ENCODE measurements at places on chromosomes 5 and 9.

DNA sequence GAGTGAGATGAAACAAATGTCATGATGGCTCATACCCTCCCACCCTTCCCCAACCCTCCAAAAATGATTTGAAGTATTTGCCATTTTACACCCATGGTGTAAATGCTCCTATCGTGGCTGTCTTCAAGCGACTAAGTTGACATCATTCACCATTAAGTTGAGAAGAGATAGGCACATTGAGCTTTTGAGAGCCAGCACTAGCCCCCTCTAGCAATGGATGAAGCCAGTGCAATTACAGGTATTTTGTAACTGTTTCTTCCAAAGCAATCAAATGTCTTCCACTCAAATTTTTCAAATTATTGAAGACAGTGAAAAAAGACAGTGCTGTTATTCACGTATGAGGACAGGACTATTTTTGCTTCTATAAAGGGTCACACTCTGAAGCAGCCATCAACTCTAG is 371.5 kb upstream of the KLF4 start:
- DNase-seq = no peak

- no peak for DNase-seq
Measured at GRCh38 chr5:171762021-171762608, 23.5 kb upstream of the SMIM23 start.

GRCh38 chr9:130711469-130711868 is 17.9 kb downstream of the EXOSC2 start:
- DNase-seq = no peak

DNA sequence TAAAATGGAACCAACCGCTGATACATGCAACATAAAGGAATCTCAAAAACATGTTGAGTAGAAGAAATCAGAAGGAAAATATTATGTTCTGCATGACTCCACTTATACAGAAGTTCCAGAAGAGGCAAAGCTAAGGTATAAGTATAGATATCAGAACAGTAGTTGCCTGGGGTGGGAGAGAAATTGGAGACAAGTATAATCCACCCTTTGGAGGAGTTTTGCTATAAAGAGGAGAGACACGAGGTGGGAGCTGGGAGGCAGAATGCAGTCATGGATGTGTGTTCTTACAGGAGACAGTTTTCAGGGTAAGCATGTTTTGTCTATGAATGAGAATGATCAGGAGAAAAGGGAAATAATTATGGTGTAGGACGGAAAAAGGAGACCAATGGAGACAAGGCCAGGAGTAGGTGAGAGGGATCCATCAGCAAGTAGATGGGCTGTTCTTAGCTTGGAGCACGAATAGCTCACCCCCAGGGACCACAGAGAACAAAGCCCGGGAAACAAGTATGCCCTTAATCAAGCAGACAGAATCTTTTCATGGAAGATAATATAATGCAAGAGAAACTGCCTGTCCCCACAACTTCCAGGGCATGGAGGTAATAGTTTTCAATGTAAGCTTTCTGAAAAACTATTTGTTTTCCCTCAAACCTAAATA is 72.2 kb downstream of the MED27 start:
- DNase-seq = no peak

- DNase-seq = no peak
Measured at GRCh38 chr5:171024084-171024483, 162.3 kb downstream of the RANBP17 start.

DNA sequence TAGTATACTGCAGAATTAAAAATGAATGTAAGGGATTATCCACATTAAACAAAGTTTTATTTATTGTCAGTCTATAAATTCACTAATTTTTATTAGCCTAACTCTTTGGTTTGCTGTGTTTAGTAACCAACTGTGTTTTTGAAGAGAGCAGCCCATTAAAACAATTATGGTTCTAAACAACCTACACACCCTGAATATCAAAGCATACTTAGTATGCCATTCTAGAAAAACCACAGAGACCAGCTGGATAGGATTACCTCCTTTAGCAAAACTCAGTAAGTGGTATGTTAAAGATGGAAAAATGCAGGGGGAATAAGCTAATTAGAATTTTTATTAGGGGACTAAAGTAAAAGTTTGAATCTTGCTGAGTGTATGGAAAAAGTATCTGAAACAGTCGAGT is 1981.7 kb upstream of the NUDT12 start:
- no peak for DNase-seq

DNA sequence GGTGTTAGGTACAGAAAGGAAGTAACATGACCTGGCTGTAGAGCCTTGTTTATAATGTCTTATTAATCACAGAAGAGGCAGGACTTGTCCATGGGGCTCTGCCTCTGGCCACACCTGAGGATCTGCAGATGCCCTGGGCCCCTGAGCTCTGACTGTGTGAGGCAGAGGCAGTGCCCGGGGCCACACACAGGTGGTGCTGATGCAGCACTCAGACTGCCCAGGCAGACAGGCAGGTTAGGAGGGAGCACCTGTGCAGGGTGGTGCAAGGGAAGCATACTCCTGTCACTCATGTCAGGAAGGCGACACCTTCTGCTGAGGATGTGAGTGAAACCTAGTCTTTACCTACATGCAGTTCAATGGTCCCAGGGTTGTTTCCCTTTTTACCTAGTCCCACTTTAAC is 88.7 kb downstream of the CFAP90 start:
- DNase-seq = no peak

- DNase-seq = peak; percentile 94
Measured at GRCh38 chr5:172766287-172767108, 4.5 kb downstream of the DUSP1 start.

DNA sequence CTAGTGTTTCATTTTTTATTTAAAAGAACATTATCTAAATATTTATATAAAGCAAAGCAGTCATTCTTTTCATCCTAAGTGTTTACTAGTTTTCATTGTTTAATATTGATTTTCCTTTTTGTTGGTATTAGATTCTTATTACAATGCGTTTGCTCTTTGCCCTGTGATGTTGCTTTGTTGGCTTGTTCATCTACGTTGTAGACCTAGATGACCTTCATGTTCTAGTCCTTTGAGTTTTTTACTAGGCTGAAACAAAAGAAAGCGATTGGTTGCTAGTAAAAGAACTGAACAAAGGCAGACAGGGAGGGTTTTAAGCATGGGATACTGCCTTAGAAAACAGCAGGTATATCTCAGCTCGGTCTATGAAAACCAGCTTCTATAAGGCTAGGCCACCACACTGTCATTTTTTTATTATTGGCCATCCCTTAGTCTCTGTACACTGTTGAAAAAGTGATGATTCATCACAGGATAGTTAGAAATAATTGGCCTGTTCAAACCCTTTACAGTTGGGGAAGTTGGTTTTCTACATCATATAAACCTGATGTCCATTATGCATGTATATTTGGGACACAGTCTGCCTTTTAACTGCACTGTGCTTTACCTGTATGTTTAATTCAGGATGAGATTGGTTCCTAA is 119.0 kb downstream of the ZCCHC7 start:
- no peak for DNase-seq

GRCh38 chr5:133083901-133084300 is 32.1 kb downstream of the HSPA4 start:
- DNase-seq = no peak

DNA sequence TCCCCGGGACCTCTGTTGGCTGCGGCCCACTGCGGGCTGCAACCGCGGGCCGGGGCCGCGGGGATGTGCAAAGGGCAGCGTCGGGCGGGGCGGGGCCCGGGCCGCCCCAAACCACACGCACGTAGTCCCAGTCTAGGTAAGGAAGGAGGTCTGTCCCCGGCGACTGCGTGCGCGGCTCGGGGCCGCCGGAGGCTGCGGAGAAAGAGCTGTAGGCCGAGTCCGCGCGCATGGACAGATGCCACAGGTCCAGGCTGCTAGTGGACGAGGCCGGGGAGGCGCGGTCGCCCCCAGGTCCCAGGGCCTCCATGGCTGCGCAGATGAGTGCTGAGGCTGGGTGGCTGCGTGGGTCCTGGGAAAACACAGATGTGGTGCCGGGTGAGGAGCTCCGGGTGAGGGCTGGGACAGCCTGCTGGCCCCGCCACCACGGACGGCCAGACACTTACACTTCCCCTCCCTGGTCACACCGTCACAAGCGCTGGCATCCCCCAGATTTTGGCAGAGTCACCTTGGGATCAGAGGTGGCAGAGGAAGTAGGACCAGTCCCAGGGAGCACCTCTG is 4.5 kb downstream of the SHROOM1 start:
- no peak for DNase-seq

All from astrocyte of the spinal cord (primary cell).